Muscle of arm (tissue), 14 donors: ENCODE measurements at places on chromosomes 12 and 14. TPM values are rescaled to one million over a fixed set of nuclear protein-coding genes. Genes with fewer than 3 reads are reported as not detected.

FGFR1OP2 gene
- polyA plus RNA-seq, result 59.3 TPM

HOXC12 gene
- polyA plus RNA-seq, result not detected

PLXNC1 gene
- polyA plus RNA-seq, result 19.9 TPM

NID2 gene
- 122 TPM for polyA plus RNA-seq

PRB2 gene
- not detected for polyA plus RNA-seq

FAM181A gene
- polyA plus RNA-seq, result not detected

DNA sequence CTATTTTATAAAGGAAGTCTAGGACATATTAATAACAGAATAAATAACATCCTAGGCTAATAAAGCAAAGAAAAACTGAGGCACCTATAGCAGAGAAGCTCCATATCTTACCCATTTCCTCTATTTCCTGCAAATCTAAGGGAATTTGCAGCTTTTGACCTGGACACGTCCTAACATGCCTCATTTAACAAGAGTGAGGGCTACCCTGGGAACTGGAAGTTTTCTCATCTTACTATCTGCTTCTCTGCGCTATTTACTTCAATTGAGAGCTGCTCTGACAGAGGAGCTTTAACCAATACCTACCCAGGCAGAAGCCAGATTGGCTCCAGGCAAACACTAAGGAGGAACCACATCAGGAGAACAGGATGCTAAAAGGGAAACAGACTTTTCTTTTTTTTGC lies 5.7 kb downstream of the YBX3 start:
- DNase-seq, result no peak

DNA sequence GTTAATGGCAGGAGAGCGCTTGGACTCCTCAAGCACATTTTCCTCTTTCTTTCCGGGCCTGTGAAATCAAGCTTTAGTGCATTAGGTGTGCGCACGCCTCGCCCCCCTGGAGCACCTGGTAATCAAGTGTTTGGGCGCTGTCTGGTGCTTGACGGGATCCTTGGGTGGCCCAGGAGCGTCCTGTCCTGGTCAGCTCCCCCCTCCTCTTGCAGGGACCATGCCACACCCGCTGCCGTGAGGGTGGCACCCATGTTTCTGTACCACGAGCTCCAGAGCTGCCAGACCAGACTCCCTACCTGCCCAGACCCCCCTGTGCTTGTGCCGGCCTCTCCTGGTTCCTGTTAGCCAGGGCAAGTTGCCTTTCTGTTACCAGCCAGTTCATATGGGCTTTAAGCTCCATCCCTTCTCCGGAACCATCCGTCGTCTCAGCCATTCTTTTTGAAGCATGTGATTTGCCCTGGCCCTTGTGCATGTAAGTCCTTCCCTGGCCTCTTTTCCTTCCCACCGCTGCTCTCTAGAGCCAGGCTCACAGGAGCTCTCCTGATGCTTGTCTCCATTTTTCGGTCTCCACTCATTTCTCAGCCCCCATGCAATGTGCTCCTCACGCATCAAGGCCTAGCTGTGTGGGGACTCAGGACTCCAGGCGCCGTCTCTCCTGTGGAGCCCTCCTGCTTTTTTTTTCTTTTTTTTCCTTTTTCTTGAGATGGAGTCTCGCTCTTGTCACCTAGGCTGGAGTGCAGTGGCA lies 66.1 kb downstream of the EP400 start:
- no peak for DNase-seq

GRCh38 chr14:67389811-67390534 lies 22.0 kb downstream of the PLEK2 start:
- no peak for DNase-seq

- no peak for DNase-seq
Measured at GRCh38 chr12:6791931-6792520, 2.7 kb downstream of the CD4 start.

- DNase-seq, result no peak
Measured at GRCh38 chr12:4833524-4833923, 76.2 kb upstream of the KCNA1 start.

DNA sequence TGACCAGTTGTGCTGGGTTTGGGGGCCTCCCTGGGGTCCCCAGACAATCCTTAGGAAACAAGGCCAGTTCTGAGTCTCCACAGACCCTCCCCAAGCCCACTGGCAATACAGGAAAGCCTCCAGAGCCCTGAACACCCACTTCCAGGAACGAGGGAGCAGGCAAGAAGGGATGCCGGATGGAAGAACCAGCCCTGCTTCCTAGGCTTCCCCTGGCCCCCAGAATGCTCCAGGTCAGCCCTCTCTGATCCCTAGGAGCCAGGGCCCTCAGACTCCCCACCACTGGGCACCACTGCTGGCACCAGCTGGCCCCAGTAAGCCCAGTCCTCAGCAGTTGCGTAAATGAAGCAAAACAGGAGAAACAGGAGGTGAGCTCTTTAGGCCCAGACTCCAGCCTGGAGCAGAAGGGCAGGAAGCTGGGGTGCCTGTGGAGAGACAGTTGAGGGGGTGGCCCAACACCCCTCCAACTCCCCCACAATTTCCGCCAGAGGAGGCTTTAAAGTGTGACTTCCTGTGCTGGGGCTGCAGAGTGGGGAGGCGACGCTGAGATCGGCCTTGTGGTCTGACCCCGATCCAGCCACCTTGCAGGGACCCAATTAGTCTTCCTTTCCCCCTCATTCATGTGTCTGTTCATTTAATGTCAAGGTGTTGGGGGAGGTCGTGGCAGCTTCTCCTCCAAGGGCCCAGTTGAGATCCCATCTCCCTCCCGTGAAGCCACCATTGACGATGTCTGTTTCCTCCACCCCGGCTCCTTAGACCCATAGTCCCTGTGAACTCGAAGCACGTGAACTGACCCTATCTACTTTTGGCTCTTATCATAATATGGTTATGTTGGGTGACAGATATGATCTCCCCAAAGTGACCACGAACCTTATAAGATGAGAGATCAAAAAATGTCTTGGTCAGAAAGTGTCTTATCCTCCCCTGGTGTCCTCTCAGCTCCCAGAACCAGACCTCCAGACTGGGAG lies 4.7 kb downstream of the TNFRSF1A start:
- no peak for DNase-seq

GRCh38 chr12:82174383-82174782 lies 183.8 kb downstream of the CCDC59 start:
- no peak for DNase-seq
